ENCODE measurements at places on chromosomes 5 and 9. TPM values are rescaled to one million over a fixed set of nuclear protein-coding genes. Genes with fewer than 3 reads are reported as not detected.

GRCh38 chr5:17373814-17374556 lies 124.0 kb upstream of the TAF11L2 start:
- no peak for DNase-seq

DNA sequence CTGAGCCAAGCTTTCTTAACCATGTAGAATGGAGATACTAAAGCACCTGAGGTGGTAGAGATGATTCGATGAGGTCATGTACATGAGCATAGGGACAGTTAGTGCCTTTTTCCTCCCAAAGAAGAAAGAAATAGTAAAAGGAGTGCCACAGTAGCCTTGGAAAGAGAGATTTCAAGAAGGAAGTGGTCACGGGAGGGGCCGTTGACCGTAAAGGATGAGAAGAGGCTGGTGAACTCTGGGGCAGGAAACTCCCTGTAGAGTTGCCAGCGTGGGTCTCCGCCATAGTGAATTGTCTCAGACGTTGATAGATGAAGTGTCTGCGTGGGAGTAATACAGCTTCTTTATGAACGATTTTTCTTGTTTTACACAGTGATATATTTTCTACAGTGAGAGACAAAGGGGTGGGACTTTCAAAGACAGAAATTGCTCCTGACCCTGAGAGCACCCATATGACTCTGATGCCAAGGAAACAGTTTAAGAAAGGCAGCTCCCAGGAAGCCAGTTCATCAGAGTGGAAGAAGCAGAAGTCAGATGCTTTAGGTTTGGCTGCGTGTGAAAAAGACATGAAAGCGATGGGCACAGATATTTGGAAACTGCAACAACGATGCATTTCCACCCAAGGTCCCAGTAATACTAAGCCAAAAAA lies 41.3 kb downstream of the UGCG start:
- no peak for DNase-seq

GRCh38 chr9:121889990-121890563 lies 203.0 kb downstream of the TTLL11 start:
- no peak for DNase-seq

DNA sequence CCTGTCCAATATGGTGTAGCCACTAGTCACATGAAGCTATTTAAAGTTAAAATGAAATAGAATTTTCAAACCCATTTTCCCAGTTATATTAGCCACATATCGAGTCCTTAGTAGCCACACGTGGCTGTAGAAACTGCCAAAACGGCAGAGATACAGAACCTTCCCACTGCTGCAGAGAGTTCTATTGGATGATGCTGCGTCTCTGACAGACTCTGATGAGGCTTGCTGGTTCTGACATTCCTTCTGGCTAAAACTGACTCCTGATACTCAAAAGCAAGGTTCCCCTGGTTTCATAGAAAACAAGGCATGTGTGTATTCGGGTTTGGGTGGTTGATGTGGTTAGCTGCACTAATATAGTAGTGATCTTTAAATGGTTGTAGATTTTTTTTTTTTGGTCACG lies 91.5 kb downstream of the TLE4 start:
- no peak for DNase-seq

GRCh38 chr9:84754461-84754860 lies 84.9 kb downstream of the NTRK2 start:
- DNase-seq, result no peak

- no peak for DNase-seq
Measured at GRCh38 chr9:2493109-2493508, 128.5 kb upstream of the VLDLR start.

DNA sequence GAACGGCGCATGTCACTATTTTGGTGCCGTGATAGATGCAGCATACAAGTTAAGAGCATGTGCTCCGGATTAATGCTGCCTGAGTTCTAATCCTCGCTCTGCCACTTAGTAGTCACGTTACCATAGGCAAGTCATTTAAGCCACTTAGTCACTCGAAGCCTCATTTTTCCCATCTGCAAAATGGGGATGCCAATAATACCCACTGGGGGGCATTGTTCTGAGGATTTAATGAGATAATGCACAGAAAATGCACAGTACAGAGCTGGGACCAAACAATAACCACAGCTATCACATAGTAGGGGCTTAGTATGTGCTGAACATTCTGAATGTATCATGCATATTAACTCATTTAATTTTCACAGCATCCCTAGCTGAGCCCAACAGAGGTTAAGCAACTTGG lies 9.1 kb downstream of the NIPAL4 start:
- DNase-seq, result no peak

The LHX3 gene
- polyA plus RNA-seq, result not detected

All from left lung (tissue), 14 donors.